ENCODE measurements at places on chromosomes 5 and 9.

DNA sequence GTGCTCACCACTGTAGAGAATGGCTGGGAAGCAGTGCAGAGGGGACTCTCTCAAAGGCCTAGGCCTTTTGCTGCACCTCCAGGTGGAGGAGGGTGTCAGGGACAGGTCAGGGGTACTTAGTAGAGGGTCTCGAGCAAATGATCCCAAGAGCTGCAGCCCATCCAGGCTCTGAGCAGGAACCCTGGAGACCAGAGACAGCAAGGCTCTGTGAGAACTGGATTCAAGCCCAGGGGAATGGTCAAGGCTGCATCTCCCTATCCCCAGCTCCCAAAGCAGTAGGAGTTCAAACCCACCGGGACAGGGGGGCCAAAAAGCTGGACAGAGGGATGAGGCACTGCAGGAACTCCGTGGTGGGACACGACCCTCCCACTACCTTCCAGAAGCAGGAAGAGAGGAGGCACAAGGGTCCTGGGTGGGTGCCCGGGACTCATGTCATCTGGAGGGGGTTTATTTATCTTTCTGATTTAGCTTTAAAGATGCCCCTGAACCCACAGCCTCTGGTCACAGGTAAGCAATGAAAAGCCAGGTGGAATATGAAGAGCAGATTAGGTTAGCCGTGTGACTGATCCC lies 124.8 kb downstream of the MVB12B start:
- H3K4me3 ChIP-seq = no peak overlapping the region
- no peak for DNase-seq
- peaks cover 6% of the 10 kb centered on the region for H3K4me1 ChIP-seq
- H3K36me3 ChIP-seq = no peaks in the 10 kb centered on the region
- no peaks in the 10 kb centered on the region for H3K27me3 ChIP-seq

DNA sequence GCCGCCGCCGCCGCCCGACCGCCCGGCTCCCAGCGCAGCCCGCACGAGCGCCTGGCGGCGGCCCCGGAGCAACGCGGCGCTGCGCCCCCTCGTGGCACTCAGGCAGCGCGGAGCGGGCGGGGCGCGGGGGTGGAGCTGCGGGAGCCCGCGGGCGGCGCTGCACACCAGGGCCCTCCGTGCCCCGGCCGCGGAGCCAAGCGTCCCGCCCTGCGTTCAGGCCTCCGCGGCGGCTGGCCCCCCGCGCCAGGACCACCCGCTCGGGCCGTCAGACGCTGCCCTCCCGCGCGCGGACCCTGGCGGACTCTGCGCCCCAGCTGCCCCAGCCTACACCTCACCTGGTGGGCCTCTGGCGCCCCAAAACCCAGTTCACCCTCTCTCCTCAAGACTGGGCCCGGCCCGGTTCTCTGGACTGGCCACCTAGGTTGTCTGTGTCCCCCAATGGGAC lies at the start of gene RASGEF1C:
Gene RASGEF1C, minus strand, starts transcription at position 75 of the 445 bp plus-strand sequence. CDS start 71,159 bp downstream, outside the sequence.
- H3K36me3 ChIP-seq = no peaks in the 10 kb centered on the region
- H3K4me3 ChIP-seq = peak within 1 kb of the TSS; percentile 59

- peaks cover 35% of the 10 kb centered on the region for H3K4me1 ChIP-seq
- no peak for DNase-seq
- no peaks in the 10 kb centered on the region for H3K27me3 ChIP-seq
Measured at GRCh38 chr9:123302348-123303214, 34.2 kb upstream of the STRBP start.

DNA sequence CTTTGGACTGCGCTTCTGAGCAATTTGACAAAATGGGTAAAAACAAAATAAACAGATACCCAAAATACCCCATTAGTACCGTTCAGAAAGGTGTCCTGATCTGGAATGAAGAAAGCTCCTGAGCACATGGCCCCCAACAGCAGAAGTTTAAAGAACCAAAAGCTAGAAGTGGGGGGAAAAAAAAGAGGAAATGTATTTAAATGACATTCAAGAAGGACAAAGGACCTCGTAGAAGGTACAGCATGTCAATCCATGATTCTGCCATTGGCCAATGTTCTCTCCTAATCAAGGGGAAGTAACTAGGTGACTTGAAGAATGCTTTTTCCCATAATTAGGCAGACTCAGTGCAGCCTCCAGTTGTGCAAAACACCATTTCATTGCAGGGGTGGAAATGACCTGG lies 78.6 kb downstream of the SERINC5 start:
- no peak overlapping the region for H3K27ac ChIP-seq
- H3K4me3 ChIP-seq = no peak overlapping the region
- H3K4me1 ChIP-seq = peaks cover 26% of the 10 kb centered on the region

DNA sequence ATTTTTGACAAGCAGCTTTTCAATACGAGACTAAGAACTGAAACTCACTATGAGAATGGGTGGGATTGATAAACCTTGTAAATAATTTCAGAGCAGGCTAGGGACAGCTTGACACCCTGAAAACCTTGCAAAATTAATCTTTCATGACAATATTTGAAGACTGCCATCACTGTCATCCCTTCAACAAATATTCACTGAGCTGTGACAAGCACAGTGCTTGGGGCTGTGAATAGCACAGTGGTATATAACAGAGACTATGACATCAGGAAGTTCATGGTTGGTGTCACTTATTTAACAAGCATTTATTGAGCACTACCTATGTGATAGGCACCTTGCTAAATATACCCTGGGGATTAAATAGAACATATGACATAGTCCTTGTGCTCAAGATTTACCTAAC lies 741.0 kb upstream of the RIOK2 start:
- H3K27me3 ChIP-seq = no peaks in the 10 kb centered on the region
- DNase-seq = no peak
- H3K4me1 ChIP-seq = no peaks in the 10 kb centered on the region

GRCh38 chr5:131720714-131721113 lies 76.1 kb downstream of the FNIP1 start:
- no peak for DNase-seq
- H3K27me3 ChIP-seq = no peaks in the 10 kb centered on the region
- no peak overlapping the region for H3K4me3 ChIP-seq
- H3K27ac ChIP-seq = peak overlapping the region; percentile 34
- H3K4me1 ChIP-seq = peaks cover 25% of the 10 kb centered on the region
- H3K36me3 ChIP-seq = peaks cover 36% of the 10 kb centered on the region

DNA sequence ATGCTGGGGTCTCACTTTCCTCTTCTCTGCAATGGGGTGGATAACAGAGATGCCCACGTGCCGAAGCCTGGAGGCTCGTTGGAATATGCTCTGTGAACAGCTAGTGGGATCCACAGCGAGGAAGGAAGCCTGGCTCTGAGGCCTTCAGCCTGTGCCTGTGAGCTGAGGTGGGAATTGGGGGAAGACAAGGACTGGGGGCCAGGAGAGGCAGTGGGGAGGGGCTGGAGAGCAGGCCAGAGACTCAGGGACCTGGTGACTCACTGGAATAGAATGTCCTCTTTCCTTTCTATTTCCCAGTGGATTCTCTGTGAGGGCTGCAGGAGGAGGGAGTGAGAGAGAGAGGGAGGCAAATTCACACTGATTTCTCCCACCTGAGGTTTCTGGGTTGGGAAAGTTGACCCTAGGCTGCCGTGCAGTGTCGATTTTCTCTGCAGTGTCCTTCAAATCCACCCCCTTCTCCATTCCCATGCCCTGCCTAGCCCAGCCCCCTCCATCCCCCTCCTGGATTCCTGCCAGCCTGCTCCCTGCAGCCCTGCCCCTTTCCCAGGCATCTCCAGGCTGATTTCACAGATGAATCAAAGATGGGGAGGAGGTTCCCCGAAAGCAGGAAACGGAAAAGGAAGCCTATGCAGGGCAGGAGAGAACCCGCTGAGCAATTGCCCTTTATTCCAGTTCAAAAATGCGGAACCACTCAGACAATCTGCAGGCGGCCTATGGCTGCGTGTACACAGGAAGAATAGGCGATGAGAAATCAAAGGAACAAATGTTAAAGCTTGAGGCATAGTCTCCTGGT lies 1.4 kb upstream of the SPAAR start:
- H3K27ac ChIP-seq = peak overlapping the region; percentile 98
- H3K4me1 ChIP-seq = peaks cover 96% of the 10 kb centered on the region
- H3K27me3 ChIP-seq = no peaks in the 10 kb centered on the region
- H3K4me3 ChIP-seq = peak overlapping the region; percentile 67
- H3K36me3 ChIP-seq = no peaks in the 10 kb centered on the region
- DNase-seq = peak; percentile 75

- DNase-seq = no peak
- H3K4me3 ChIP-seq = no peak overlapping the region
- H3K4me1 ChIP-seq = peaks cover 65% of the 10 kb centered on the region
- H3K27me3 ChIP-seq = no peaks in the 10 kb centered on the region
- peak overlapping the region; percentile 88 for H3K27ac ChIP-seq
Measured at GRCh38 chr5:14757850-14758249, 93.3 kb downstream of the OTULIN start.

DNA sequence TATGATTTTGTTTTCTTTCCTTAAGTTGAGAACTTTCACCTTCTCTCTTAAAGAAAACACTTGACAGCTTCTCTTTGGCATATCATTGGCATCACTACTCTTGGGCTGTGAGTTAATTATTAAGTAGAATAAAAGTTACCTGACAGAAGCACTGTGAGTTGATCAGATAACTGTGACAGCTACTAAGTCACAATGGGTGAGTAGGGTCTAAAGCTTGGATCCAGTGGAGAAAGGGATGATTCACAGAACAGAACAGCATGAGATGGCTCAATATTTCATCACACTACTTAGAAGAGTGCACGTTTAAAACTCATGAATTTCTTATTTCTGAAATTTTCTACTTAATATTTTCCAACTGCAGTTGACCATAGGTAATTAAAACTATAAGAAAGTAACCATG lies 268.5 kb upstream of the NMUR2 start:
- no peak overlapping the region for H3K27ac ChIP-seq
- H3K4me3 ChIP-seq = no peak overlapping the region
- DNase-seq = no peak
- peaks cover 15% of the 10 kb centered on the region for H3K4me1 ChIP-seq
- H3K27me3 ChIP-seq = no peaks in the 10 kb centered on the region

DNA sequence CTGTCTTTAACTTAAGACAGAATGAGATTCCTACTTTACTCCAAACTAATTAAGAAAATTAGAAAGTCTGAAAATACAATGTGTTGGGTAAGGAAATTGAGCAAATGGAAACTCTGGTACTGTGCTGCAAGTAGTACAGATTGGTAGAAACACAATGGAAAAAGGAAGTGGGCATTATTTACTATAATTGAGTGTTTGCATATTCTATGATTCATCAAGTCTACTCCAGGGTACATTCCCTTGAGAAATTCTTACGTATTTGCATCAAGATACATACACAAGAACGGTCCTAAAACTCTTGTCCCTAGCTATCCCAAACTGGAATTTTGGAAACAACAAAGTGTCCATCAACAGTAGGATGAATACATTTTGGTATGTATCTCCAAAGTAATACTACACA lies 123.5 kb upstream of the TARS1 start:
- H3K36me3 ChIP-seq = no peaks in the 10 kb centered on the region
- H3K27ac ChIP-seq = no peak overlapping the region
- no peak overlapping the region for H3K4me3 ChIP-seq
- H3K27me3 ChIP-seq = no peaks in the 10 kb centered on the region
- DNase-seq = no peak

DNA sequence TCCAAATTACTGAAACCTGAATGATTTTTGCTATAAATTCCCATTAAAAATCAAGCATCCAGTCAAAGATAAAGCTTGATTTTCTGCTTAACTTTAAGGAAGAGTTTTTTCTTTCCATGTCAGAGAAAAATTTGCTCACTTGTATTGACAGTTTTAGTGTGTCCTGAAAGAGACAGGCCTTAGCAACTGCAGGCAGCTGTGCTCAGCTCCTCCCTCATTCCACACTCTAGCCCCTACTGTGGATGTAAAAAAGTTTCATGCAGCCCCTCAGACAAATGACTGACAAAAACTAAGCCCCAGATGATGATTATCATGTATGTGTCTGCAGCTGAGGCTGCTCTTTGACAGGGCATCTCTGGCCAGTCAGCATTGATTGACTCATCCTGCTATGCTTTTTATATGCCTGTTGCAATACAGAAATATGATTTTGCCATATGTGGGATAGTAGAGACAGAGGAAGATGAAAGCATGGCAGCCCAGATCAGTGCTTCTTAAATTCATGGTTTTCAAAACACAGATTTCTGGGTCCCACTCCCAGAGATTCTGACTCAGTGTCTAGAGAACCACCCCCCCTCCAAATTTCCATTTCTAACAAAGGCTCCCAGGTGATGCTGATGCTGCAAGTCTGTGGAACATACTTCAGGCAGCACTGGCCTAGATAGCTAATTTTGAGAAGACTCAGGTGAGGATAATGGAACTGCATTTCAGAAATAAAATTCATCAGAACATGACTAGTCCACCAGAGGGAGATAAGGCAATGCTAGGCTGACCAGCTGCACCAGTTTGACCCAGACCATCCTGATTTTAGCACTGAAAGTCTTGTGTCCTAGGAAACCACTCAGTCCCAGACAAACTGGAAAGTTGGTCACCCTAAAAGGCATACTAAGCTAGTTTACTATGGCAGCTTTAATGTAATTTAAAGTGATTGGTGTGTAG lies 298.7 kb upstream of the KCNN2 start:
- H3K36me3 ChIP-seq = no peaks in the 10 kb centered on the region
- H3K27ac ChIP-seq = no peak overlapping the region
- no peaks in the 10 kb centered on the region for H3K4me1 ChIP-seq
- no peak overlapping the region for H3K4me3 ChIP-seq

GRCh38 chr5:94893412-94894135 lies 275.1 kb downstream of the SLF1 start:
- H3K36me3 ChIP-seq = no peaks in the 10 kb centered on the region
- no peaks in the 10 kb centered on the region for H3K4me1 ChIP-seq
- no peak overlapping the region for H3K27ac ChIP-seq
- no peak for DNase-seq
- no peaks in the 10 kb centered on the region for H3K27me3 ChIP-seq

DNA sequence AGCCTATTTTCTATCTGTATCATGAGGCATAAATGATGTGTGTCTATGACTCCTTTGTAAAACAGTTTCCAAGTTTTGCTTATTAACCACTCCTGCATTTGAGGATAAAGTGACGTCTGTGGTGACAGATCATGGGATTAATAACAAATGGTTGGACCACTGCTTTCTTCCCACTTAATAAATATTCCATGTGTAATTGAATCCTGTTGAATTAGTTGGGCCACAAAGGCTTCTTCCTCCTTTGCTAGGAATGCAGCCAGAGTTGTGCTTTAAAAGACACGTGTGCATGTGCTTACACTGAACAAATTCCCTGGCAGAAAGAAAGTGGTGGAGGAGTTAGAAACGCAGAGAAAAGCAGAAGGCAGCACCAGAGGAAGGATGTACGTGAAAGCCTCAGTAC lies 150.2 kb downstream of the ACTBL2 start:
- H3K27me3 ChIP-seq = no peaks in the 10 kb centered on the region
- peaks cover 12% of the 10 kb centered on the region for H3K4me1 ChIP-seq
- no peak for DNase-seq
- H3K27ac ChIP-seq = no peak overlapping the region

- peaks cover 33% of the 10 kb centered on the region for H3K4me1 ChIP-seq
- no peak for DNase-seq
- no peaks in the 10 kb centered on the region for H3K27me3 ChIP-seq
- peak overlapping the region; percentile 94 for H3K27ac ChIP-seq
Measured at GRCh38 chr5:159262472-159262858, 625 bp upstream of the UBLCP1 start.
